Temporal lobe (tissue), 4 donors: ENCODE measurements at places on chromosomes 6 and 20. TPM values are rescaled to one million over a fixed set of nuclear protein-coding genes. Genes with fewer than 3 reads are reported as not detected.

Gene RNF217
- 11.6 TPM for total RNA-seq

Gene OR14J1
- total RNA-seq = not detected

Gene CRISP2
- total RNA-seq = 0.49 TPM

Gene SNX21
- 12.3 TPM for total RNA-seq

Gene SCRT2
- total RNA-seq = 4.7 TPM

Gene TRERF1
- total RNA-seq = 3.2 TPM

Gene PRIM2
- 14.3 TPM for total RNA-seq

Gene CD93
- 11.3 TPM for total RNA-seq

Gene PTPN1
- total RNA-seq = 15.7 TPM

Gene RFX6
- total RNA-seq = not detected

Gene CALHM6
- 3.9 TPM for total RNA-seq

Gene TGM3
- 0.25 TPM for total RNA-seq

Gene SRPK1
- 82.4 TPM for total RNA-seq

Gene SLC16A10
- total RNA-seq = 7.6 TPM

Gene ELOVL2
- 41.3 TPM for total RNA-seq

Gene HCRTR2
- total RNA-seq = 13.3 TPM

Gene IPCEF1
- total RNA-seq = 10.1 TPM

Gene EGFL8
- 6.6 TPM for total RNA-seq

Gene TREML1
- total RNA-seq = not detected

Gene ANKRD66
- total RNA-seq = 0.25 TPM

Gene BTNL2
- not detected for total RNA-seq

Gene CDKAL1
- 31.0 TPM for total RNA-seq

Gene SYTL3
- 3.0 TPM for total RNA-seq

Gene TMC2
- 3.4 TPM for total RNA-seq

Gene PSORS1C2
- total RNA-seq = not detected

Gene LY6G6F
- not detected for total RNA-seq

Gene PROKR2
- 9.3 TPM for total RNA-seq

Gene EFCAB8
- not detected for total RNA-seq

Gene STX11
- total RNA-seq = 0.49 TPM

Gene HLA-G
- total RNA-seq = not detected

Gene PRDM13
- total RNA-seq = not detected

Gene INSM1
- total RNA-seq = 13.3 TPM

Gene TBX18
- total RNA-seq = 5.4 TPM

Gene ZNF391
- 2.5 TPM for total RNA-seq

Gene ZNF322
- 31.5 TPM for total RNA-seq

Gene SNAI1
- not detected for total RNA-seq

Gene LGSN
- 0.25 TPM for total RNA-seq

Gene TREM2
- 3.0 TPM for total RNA-seq

Gene SGK2
- total RNA-seq = 0.74 TPM

Gene SLC2A10
- total RNA-seq = 5.4 TPM

Gene OLIG3
- not detected for total RNA-seq

Gene DNMT3B
- 6.1 TPM for total RNA-seq

Gene SYCP2
- total RNA-seq = 2.2 TPM

Gene SLC17A2
- total RNA-seq = not detected

Gene KCNS1
- 1.7 TPM for total RNA-seq

Gene LY6G5C
- 1.2 TPM for total RNA-seq

Gene ZNFX1
- total RNA-seq = 12.5 TPM
